Suppressor macrophage treated with lipopolysaccharide for 4 hours (primary cell): ENCODE measurements at places on chromosomes 4 and X.

DNA sequence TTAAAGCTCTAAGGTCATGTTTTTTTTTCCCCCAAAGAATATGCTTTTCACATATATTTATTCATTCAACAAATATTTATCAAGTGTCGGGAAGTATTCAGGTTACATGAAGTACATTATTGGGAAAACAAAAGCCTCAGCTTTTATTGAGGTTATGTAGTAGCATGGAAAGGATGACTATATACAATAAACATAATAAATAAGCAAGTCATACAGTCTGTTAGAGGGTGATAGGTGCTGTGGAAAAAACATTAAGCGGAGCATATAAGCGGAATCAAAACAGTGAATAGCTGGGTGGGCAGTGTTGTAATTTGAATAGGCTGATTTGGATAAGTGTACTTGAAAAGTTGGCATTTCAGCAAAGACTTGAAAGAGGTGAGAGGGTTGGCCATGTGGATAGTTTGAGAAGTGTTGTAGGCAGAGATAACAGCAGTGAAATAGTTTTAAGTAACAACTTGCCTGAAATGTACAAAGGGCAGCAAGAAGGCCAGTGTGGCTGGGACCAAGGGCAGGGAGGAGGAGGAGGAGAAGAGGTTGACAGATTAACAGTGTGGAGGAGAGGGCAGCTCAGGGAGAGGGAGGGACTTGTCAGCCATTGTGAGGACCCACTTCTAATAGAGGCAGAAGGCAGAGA, 558.7 kb downstream of the SPRY1 start:
- DNase-seq: no peak

DNA sequence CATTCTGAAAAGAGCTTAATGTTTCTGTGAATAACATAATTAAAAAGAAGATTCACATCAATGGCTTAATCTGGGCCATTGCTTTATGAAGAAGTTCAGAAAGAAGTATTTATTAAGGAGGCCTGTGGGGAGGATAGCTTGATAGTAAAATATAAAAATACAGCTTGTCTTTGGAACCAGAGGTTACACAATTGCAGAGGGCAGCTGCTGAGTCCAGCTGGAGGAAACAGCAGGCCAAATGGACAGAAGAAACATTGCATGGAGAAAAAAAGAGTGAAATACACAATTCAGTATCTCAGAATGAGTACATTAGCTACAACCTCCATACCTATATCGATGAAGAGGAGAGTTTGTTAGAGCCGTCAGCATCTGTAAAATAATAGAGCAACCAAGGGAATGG, 148.0 kb upstream of the NPY2R start:
- DNase-seq: no peak

DNA sequence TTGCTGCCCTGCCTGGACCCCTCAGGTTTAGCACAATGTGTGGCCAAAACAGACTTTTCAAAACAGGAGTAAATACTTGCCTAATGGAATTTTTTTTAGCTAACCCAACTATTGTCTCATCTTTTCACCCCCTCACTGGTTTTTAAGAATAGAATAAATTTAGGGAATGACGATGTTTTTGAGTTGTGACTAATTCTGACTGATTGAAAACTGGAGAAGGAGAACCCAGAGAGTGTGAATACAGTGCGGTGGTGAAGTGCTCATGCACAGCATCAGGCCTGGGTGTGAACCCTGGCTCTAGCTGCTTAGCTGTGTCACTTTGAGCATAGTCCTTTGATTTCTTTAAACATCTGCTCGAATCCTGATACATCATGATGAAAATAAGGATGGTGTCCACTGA, 10.5 kb downstream of the ANTXR2 start:
- no peak for DNase-seq

GRCh38 chr4:45100956-45101818, 374.8 kb upstream of the GNPDA2 start:
- DNase-seq: no peak

- DNase-seq: no peak
Measured at GRCh38 chr4:97892592-97893266, 250.5 kb downstream of the STPG2 start.

DNA sequence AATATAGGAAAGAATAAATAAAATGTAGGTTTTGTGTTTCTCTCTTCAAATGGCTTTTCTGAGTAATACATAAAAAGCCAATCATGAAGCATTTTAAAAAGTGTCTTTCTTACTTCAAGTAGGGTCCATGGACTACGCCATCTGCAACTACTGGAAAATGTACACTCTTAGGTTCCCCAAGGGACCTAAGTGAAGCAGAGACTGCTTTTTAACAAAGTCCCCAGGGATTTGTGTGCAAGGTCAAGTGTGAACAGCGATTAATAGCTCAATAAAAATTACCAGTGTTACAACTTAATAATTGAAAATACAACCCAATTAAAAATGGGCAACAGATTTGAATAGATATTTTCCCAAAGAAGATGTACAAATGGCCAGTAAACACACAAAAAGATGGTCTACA, 84.9 kb downstream of the ARHGAP6 start:
- no peak for DNase-seq

DNA sequence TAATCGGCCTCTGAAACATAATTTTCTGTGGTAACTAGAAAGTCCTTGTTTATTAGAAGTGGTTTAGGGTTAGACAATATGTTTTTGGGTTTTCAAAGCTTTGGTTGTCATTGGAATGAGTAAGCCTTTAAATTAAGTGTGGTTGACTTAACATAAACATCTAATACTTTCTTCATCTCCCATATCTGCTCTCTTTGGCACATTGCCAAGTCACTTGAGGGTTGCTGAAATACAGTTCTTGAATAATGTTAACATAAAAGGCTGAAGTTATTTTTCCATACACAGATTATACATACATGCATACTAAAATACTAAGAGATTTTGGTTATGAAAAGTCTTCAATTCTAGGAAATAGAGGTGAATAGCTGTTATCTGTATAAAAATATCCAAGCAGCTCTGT, 241.7 kb upstream of the BMP3 start:
- peak; percentile 6 for DNase-seq

GRCh38 chr4:14095831-14096230, 468.3 kb upstream of the BOD1L1 start:
- DNase-seq: no peak

DNA sequence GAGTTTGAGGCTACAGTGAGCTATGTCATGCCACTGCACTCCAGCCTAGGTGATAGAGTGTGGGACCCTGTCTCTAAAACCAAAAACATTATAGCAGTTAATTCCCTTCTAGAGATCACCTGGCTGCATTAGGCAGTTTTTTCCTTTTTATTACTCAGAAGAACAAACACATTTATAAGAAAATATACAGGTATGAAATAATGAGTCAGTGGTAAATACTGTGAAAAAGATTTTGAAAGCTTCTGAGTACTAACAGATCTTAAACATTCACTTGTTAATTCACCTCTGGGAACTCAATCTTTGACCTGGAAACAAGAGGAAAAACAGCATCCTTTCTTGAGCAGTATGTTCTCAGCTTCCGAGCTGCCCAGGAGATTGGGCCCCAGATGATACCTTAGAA, 64.1 kb downstream of the UCHL1 start:
- no peak for DNase-seq

DNA sequence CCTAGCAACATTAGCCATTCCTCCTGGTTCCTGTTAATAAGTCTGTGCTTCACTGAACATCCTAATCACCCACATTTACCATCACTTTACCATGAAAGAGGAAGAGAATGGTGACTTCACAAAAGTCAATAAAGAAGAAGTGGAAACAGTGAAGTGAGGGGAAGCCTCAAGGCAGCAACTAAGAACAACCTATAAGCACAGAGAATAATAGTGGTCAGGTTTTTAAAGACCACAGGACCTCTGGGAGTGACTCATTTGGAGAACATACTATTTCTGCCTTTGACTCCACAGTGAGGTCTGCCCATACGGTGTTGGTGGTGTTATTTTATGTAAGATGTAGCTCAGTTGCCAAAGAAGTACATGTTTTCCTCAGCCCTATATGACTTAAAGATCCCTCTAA, 86.0 kb upstream of the TET2 start:
- peak; percentile 90 for DNase-seq

- DNase-seq: no peak
Measured at GRCh38 chrX:115652221-115652620, 91.2 kb downstream of the PLS3 start.

GRCh38 chrX:120839491-120839890, 36.2 kb downstream of the CT47B1 start:
- no peak for DNase-seq

DNA sequence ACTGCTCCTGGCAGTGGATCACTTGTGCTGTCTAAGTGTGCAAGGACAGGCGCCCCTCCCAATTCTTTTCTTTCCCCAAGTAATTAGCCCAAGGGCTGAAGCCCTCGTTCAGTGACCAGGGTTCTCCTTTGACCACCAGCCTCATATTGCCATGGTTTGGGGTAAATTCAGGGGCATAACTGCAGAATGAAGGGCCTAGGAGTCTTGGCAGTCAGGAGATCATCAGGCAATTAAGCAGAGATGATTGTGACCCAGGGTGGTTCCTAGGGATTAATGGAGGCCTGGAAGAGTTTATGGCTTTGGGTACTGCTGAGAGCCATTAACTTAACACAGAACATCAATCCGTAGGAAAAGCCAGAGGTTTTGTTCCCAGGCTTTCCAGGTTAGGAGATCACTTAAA, 170.7 kb downstream of the PTTG2 start:
- no peak for DNase-seq

- DNase-seq: no peak
Measured at GRCh38 chr4:96652158-96652557, 812.3 kb downstream of the PDHA2 start.

- DNase-seq: no peak
Measured at GRCh38 chr4:10746371-10747171, 62.0 kb upstream of the CLNK start.

- DNase-seq: no peak
Measured at GRCh38 chr4:159242427-159242826, 139.5 kb downstream of the RAPGEF2 start.

DNA sequence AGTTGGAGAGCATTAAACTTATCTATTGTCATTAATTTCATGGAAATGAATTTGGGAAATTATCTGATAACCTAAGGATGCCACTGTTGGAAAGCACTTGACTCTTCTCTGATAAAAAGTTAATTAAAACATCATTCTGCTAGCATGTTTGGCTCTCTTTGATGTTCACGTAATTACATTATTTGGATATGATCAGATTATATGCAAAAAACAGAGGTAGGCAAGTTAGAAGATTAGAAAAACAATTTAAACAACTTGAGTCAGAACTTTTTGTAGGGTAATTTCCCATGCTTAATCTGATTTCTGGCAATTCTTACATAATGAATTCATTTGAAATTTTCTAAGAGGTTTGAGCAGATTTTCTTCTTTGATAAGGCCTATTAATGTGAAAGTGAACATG, 882.9 kb downstream of the TRAM1L1 start:
- no peak for DNase-seq

DNA sequence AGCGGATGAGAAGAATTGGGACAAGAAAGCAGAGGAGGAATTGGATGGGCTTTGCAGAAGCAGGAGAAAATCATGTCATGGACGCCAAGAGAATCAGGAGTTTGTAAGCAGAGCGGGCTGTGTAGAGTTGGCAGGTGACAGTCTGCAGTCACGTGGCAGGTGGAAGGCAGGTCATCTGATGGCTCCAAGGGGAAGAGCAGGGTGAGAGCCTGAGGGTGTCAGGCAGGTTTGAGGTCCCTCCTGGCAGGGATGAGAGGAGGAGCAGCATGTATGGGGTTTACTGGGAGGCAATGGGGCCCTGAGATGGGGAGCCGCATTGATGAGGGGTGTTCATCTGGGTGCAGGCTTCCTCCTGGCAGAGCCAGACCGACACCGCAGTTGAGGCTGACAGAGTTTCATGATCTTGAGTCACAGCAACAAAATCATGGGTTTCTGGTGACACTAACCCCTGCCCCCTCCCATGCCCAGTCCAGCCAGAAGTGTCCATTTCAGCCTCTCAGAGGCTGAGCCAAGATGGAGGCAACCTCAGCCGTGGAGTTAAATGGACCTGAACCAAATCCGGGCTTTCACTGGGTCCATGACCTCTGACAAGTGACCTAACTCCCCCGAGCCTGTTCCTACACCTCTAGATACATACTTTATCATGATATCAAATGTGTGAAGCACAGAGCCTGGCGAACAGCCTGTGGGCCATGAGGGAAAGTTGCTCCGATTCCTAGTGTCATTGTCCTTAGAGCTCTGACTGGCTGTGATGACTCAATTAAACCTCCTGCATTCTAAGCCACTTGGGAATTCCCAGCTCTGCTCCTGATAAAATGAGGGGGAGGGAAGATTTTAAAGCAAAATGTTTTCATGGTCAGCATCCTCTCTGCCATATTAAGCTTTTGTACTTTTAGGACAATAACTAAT, 36.1 kb downstream of the EVC start:
- DNase-seq: no peak

GRCh38 chr4:57550198-57550597, 440.0 kb upstream of the IGFBP7 start:
- no peak for DNase-seq

GRCh38 chr4:176340871-176341685, 21.3 kb downstream of the SPCS3 start:
- DNase-seq: peak; percentile 46

DNA sequence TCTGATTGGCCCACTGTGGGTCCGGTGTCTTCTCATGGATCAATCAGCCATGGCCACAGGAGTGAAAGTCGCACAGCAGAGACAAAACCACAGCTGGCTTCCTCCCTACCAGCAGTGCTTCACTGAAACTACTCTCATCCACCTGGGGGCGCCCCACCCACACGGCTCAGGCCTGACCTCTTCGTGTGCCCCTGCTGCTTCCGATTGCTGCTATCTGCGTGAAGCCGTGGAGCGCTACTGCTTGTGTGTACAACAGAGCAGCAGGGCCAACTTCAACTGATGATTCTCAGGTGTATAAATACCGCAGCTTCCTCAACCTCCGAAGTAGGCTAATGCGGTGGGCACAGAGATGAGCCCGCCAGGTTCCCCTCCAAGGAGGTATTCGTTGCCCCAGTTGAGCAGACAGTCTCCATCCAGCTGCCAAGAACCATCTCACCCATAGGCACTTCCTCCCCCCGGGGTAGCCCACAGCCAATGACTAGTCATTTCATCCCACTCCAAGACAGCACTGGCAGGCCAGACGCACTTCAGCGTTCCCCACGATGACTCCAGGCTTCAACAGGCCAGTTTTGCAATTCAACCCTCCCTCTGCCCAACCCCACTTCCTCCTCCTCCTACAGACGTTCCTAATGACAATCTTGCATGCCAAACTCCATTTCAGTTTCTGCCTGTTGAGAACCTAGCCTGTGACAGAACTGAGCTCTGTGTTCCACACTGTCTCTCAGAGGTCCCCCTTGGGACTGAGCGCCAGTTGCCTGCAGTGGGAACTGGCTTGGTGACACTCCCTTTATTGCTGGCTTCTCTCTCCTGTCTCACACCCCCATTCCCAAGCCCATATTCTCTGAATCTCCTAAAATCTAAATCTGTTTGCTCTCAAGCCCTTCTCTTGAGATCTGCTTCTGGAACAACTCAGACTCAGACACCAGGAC, 41.3 kb upstream of the ATP6AP2 start:
- DNase-seq: peak; percentile 88

- DNase-seq: no peak
Measured at GRCh38 chr4:177384856-177385397, 57.3 kb downstream of the AGA start.

DNA sequence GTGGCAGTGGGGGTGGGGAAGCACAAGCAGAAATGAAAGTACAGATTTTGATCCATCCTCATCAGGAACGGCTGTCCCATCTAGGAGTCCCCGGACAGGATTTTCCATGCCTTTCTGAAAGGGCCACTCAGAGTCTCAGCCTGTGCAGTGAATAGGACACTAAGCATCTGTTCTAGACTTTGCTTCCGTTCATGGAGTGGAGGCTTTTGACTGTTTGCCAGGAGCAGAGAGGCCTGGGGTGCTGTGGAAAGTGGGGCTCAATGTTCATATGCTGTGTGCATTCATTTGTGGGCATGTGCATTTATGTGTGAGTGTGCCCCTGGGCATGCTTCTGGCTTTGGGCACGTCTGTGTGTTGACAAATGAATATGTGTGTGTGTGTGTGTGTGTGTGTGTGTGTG, 25.6 kb upstream of the MAMLD1 start:
- no peak for DNase-seq
